Fibroblast of skin of back (primary cell): ENCODE measurements at places on chromosomes 4 and X.

DNA sequence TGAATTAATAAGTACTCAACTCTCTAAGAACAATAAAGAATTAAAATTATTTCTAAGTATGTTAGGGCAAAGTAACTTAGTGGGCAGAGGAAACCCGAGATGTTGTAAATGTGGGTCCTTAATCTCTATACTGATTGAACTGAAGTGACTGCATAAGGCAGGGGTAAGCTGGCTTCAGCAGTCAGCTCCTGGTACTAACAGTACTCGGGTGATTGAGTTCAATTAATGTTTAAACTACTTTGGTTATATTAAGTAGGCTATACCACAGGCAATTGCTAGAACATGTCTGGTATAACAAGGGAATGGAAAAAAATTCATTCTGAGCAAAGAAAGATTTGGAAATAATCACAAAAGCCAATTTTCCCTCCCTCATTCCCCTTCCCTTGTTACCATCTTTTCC lies 90.7 kb downstream of the LNX1 start:
- no peak for DNase-seq

DNA sequence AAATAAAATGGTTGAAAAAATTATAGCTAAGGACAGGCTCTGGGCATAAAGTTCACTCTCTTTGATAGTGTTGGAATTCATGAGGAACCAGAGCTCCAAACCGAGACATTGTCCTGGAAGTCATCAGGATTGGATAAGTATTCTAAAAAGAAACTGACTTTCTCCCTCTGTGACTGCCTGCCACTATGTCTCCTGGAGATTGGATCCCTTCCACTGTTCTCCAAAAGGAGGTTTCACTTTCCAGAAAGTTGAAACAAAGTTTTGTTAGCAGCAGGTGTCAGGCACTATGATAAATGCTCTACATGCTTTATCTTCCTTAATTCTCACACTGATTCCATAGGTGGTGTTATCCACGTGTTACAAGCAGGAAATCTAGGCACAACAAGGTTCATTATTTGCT lies 16.8 kb downstream of the BANK1 start:
- no peak for DNase-seq

- no peak for DNase-seq
Measured at GRCh38 chr4:42489095-42489494, 91.8 kb downstream of the SHISA3 start.

- DNase-seq, result no peak
Measured at GRCh38 chr4:184320631-184321030, 103.0 kb upstream of the ENPP6 start.

GRCh38 chr4:153533387-153533786 lies 67.2 kb downstream of the TMEM131L start:
- DNase-seq, result no peak

- DNase-seq, result no peak
Measured at GRCh38 chr4:169658196-169658595, 37.8 kb downstream of the CLCN3 start.

DNA sequence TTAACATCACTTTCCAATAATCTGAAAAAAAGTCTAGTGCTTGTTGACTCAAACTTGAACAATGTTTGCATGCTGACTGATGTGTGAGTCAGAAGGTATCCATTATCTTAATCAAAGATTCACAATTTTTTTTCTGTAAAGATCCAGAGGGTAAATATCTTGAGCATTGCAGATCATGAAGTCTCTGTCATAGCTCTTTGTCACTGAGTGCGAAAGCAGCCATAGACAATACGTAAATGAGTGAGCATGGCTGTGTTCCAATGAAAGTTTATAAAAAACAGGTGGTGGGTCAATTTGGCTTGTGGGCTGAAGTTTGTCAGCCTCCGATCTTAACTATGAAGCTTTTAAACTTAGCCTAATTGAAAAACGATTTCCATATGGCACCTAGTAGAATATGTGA lies 37.7 kb downstream of the NHS start:
- peak; percentile 83 for DNase-seq

DNA sequence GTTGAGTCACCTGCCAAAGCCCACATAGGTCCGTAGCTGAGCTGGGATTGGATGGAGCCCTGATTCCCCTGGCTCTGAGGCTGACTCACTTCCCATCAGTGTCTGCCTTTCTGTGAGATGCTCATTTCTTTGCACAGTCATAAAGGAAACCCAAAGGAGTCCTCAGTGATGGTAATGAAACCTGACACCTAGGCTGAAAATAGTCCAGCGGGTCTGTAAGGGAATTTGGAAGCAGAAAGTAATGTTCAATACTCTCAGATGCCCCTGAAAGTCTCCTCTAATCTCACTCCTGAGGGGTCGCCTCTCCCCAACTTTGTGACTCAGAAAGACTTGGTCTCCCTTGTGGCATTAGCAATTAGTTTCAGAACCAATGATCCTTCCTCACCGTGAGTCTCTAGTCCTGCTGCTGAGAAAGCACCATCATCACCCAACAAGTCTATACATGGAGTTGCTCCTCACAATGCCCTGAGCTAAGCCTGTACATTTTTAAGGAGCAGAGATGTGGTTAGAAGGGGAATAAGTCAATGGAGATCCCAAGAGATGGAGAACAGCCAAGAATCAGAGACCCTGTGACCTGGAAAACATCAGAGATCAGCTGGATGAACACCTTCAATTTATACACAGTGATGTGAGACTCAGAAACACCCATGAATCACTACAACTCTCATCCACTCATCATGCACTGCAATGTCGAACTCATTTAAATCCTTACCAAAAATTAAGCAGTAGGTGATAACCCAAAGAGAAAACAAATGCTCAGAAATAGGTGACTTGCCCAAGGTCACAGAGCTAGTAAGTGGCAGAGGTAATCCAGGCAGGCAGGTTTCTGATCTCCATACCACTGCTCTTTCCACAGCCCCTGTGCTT lies 219.0 kb upstream of the CPEB2 start:
- peak; percentile 67 for DNase-seq

- DNase-seq, result no peak
Measured at GRCh38 chrX:38982370-38982769, 181.1 kb downstream of the MID1IP1 start.

- no peak for DNase-seq
Measured at GRCh38 chrX:41718481-41719235, 5.3 kb upstream of the GPR82 start.

- DNase-seq, result no peak
Measured at GRCh38 chrX:103791228-103791627, 14.6 kb downstream of the PLP1 start.

DNA sequence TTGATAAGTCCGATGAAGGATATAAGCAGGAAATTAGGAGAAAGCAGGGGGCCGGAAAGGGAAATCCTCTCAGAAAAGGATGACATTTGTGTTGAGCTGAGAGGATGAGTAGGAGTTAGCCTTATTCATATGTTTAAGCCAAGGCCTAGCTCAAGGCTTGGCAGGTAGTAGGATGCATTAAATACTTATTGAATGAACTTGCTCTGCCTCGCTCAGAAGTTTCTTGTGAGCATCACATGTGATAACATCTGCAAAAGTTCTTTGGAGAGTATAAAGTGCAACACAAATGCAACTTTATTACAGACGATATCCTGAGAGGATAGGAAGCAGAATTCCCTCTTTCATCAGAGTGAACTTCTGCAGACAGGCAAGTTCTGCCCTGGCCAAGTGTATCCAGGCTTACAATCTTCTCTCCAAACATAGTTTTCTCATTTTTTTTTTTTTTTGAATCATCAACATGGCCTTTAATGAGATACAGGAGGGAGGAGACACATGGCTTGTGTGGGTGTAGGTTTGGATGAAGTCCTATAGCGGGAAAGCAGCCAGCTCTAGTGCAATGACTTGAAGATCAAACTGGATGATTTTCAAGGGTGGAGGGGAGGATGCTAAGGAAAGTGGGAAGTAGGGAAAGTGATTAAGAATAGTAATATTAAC lies 48.1 kb downstream of the LUZP4 start:
- DNase-seq, result peak; percentile 29

- DNase-seq, result peak; percentile 41
Measured at GRCh38 chrX:11770320-11770719, 12.3 kb downstream of the MSL3 start.

DNA sequence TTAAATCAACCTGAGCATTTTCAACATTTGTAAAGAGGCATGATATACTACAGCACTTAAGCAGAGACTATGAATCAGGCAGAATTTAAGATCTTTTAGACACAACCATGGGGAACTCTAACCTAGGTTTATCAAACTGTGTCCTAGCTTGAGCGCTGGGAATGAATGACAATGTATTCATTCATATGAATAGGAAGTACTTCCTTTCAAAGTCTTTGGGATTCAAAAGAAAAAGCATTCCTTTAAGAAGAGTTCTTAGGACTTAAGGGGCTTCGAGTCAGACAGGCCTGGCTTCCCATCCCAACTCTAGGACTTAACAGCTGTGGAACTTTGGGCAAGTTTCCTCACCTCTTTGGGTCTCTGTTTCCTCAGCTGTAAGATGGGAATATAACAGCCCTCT lies 104.6 kb downstream of the ANAPC4 start:
- DNase-seq, result no peak

- DNase-seq, result no peak
Measured at GRCh38 chr4:109699553-109700225, 3.6 kb downstream of the CASP6 start.

GRCh38 chr4:164136180-164136616 lies 617.7 kb upstream of the SMIM31 start:
- peak; percentile 57 for DNase-seq

GRCh38 chrX:75301060-75301459 lies 27.2 kb downstream of the UPRT start:
- DNase-seq, result peak; percentile 23

GRCh38 chrX:147377728-147378127 lies 534.0 kb upstream of the FMR1 start:
- no peak for DNase-seq

- DNase-seq, result no peak
Measured at GRCh38 chr4:38223782-38224236, 263.6 kb downstream of the PTTG2 start.

DNA sequence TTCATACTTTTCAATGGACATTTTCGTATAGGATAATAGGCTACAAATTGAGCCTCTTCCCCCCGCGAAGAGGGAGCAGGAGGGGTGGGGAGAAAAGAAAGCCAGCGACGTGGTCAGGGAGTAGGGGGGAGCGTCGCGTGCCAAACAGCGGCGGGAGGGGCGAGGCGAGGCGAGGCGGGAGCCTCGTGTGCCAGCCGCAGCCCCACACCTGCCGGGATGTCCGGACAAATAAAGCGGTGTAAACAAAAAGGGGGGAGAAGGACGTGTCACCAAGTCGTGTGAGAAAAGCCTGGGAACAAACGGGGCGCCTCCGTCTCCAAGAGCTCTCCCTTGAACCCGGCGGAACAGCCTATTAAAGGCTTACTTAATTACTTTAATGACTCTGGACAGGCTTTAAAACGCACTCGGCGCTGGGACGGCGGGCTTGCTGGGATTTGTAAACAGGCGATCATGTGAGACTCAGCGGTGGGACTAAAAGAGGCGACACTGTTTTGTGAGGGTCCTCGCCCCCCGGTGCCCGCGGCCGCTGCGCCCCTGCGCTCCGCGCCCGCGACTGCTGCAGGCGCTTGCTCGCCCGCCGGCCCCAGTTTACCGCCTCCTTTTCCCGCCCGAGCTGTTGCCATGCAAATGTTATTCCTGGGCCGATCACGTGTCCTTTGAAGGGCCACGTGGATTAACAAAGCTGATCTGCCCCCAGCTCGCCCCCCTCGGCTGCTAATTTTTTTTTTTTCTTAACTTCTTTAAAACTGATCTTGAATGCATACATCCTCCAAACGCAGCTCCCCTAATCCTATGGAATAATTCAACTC lies at the start of gene HELT:
TSS of gene HELT (plus strand) at position 527 of the 809 bp plus-strand sequence. CDS start 439 bp downstream, outside the sequence.
- DNase-seq, result no peak

DNA sequence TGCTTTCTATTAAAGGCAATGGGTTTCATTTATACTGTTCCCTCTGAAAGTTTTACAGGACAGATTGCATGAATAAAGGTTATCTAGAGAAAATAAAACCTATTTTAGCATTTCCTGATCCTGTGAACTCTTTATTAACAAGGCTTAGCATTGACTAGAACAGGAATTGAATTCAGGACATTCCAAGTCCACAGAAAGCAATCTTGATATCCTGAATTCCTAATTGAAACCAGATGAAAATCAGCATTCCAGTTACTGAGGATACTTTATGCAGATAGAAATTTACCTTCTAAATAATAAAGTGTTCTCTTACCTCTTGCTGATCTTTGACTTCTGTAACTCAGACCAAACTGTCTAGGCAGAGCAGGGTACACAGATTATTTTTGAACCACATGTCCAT lies 151.4 kb downstream of the ZNF518B start:
- DNase-seq, result no peak

GRCh38 chr4:139207247-139207646 lies 30.2 kb upstream of the ELF2 start:
- DNase-seq, result no peak

DNA sequence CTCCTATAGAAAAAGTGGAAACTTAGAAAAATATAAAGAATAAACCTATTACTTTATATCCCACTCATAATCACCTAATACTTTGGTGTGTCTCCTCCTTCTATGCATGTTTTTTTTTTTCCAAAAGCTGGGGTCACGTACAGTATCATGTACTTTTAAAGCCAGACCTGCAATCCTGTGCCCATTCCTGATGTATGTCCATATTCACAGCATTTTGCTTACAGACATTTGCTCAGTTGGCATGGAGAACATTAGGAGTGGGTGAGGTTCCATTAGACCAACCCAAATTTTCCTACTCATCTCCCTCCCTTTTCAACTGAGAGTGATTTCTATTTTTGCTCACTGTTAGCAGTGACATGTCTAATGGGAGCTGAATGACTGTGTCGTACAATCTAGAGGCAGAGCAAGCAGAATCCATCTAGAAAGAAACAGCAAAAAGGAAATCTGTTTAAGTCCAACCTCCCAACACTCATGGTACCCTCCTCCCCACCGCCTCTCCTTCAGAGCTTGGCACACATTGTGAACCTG lies 195.6 kb upstream of the KLF3 start:
- DNase-seq, result no peak

DNA sequence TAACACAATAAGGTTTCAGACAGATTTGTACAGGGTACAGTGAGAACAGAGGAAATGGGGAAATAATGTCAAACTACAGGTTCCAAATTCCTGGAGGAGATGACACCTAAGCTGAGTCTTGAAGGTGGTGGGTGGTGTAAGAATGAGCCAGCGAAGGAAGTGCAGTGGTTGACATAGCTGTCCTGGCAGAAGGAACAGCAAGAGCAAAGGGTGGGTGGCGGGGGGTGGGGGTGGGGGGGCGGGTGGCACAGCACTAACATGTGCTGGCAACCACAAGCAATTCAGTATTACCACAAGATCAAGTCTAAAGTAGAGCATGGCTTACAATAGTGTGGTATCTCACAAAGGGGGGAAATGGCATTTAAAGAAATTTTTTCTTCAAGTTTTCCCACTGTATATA lies 13.1 kb upstream of the G3BP2 start:
- DNase-seq, result no peak
